ENCODE measurements at places on chromosomes 1 and 21.

DNA sequence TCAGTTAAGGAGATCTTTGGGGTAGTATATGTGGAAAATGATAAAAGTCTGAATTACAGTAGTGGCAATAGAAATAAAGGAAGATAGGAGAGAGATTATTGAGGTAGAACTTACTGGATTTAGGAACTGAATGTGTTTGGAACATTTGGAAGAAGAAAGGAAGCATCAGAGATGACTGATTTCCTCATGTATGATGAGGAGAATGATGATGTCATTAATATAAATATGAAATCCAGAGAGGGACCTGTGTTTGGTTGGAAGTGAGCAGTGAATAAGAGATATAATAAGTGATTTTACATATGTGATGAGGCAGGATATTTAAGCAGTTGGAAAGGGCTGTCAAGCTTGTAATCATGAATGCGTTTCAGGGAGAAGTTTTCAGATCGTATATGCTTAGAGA, 86.3 kb downstream of the SYT14 start:
- DNase-seq = no peak

DNA sequence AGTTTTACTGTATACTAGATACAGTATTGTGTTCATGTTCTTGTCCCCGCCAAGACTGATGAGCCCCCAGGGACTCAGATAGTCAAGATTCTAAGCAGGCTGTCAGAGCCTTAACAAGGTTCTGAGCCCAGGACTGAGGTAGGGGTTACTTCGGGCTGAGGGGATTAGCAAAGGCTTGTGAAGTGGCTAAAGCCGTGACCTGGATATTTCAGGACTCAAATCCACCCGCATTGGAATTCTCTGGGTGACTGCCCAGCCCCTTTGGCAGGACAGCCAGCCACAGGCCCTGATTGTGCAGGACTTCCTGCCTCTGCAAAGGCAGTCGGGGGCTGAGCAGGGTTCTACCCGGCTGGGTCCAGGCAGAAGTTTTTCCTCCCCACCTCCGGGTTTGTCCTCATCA, at the start of gene PLA2G5:
TSS of gene PLA2G5 (plus strand) at position 321 of the 400 bp plus-strand sequence. CDS start 14,637 bp downstream, outside the sequence.
- no peak for DNase-seq

DNA sequence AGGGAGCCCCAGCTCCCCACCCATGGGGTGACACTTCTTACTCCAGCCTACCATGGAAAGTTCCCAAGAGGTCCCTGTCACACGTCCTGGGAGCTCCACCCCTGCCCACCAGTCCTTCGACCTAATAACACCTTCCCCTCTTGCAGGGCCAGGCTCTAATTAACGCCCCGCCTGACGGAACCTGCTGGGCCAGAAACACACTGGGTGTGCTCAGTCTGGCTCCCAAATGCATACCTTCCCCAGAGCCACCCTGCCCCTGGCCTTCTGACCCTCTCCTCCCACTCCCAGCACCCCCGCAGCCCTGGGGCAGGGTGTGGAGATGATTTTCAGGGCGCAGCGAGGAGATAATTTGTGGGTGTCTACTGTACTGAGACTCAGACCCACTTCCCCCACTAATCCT, 20.6 kb downstream of the PGLYRP3 start:
- DNase-seq = no peak

DNA sequence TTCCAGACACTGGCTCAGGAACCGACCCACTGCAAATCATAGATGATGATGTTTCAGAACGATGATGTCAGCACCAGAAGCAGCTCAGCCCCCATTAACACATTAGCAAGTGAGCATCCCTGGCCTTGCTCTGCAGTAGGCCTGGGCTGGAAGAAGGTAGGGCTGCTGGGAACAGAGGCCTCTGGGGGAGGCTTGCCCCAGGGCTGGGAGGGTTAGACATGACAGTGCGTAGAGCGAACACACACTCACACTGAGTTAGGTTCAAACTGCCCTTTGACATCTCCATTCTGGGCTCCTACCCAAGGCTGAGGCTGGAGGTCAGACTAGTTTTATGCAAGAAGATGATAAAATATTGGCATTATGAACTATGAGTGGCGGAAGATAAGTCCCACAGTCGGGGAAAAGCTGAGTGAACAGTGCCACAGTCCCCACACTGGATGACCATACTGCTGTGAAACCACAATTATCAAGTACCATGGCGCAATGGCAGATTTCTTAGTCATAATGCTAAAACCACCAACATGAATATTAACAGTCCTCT, 91.1 kb downstream of the DMRTB1 start:
- DNase-seq = no peak

- no peak for DNase-seq
Observed at GRCh38 chr1:183472488-183473216, at the start of gene SMG7. SMG7 (plus strand) TSS chr1:183472499; CDS start chr1:183472621, 122 bp downstream.

DNA sequence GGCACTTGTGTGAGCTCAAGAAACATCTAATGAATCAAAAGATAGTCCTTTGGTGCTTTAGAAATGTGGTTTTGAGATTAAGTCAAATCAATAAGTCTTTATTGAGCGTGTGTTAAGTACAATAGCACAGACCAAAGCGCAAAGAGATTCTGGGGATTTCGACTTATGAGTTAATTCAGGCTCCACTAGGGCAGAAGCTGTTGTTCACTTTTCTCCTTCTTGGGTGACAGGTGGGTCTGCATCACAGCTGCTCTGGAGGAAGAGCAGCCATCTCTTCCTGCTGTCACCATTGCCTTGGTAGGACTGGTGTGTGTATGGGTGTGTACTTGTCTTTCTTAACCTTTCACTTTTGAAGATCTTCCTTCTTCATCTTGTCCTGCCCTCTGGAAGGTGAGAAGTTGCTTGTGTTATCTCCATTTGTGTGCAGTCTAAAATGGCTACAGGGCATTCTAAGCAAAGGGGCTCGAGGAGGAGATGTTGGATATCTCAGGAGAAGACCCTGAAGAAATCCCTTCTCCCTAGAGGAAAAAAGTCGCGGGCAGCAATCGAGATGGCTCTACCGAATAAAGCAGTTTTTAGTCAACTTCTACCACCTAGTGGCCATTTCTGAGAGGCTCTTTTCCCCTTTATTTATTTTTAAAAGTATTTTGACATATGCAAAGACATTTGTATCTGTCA, 22.9 kb upstream of the DISC1 start:
- no peak for DNase-seq

- DNase-seq = no peak
Observed at GRCh38 chr21:43312751-43313169, 114.2 kb downstream of the SIK1 start.

- DNase-seq = no peak
Observed at GRCh38 chr1:67159233-67159632, 7.0 kb upstream of the IL23R start.

DNA sequence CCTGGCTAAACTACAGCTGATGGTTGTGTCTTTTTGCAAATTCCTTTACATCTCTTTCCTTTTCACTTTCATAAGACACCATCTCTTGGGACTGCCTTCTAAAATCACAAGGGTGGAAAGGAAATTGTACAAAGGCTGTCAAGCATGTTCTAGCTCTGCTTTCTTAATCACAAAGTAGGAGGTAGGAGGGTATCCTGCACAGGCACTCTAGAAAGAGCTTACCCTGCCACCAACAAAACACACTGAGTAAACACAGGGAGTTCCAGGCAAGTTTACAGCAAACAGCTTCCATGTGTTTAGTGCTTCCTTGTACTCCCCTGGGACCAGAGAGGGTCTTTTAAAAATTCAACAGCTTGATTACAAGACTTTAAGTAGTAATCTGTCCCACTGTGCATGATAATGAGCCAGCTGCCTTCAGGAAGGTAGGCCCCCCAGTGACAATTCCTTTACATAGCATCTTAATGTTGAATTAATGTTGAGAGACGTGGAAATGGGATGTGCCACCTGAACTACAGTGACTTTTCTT, 2.4 kb downstream of the PLPP3 start:
- no peak for DNase-seq

- no peak for DNase-seq
Observed at GRCh38 chr1:189351960-189352359, 1125.7 kb downstream of the BRINP3 start.

DNA sequence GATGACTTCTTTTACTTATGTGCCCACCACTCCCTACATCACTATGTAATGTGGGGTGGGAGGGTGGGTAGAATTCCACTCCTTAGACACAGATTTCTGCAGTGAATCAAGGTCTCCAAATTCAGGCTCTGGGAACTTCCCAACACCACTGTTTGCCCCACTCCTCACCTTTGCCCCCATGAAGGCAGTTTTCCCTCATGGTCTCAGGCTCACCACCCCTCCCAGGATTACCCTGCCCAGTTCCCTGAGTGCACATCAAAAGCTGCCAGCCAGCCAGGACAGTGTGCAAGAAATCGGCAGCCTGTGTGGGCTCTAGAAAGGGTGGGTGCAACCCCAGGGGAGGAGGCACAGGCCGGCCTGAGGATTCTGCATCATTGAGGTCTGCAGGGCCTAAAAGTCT, 14.8 kb downstream of the NENF start:
- DNase-seq = no peak

DNA sequence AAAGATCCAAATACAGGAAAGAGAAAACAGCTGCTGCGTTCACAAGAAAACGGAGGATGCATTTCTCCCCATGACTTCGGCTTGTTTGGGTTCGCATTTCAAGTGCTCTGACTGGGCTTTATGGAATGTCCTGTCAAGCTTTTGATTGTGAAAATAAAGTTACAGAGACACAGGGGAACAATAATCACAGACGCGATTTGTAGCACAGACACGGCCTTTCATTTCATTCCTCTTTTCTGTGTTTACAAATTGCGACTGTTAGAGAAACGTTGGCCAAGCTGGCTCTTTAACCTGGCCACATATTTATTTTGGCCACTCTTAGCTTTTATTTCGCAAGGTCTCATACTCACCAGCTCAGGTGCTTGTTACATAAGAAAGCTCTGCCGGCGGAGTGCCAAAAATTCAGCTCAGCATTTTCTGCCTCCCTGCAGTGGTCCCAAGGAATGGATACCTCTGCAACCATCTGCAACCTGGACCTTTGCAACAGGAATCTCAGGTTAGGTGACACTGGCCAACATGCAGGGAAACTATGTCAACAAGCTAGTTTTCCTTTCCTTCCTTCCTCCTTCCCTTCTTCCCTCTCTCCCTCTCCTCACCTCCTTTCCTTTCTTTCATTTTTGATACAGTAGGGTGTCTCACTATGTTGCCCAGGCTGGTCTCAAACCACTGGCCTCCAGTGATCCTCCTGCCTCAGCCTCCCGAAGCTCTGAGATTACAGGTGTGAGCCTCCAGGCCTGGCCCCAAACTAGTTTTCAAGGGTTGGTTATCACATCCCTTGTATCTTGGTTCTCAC, 58.2 kb upstream of the SLC45A1 start:
- no peak for DNase-seq

DNA sequence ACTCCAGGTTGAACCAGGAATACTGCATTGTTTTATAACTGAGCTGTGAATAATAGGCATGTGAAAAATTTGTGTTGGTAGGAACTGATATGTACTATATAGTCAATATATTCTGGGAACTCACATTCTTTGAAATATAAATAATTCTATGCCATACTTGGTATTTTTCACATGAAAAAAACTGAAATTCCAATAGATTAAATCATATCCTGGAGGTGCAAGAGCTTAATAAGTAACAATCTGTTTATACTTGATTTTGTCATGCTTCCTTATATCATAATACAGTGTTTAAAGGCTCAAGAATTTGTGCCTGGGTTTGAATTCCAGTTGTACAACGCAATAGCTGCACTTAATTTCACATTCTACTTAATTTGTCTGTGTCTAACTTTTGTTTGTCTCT, 387.0 kb downstream of the USP25 start:
- no peak for DNase-seq

- DNase-seq = no peak
Observed at GRCh38 chr1:164361927-164362326, 197.1 kb upstream of the PBX1 start.

DNA sequence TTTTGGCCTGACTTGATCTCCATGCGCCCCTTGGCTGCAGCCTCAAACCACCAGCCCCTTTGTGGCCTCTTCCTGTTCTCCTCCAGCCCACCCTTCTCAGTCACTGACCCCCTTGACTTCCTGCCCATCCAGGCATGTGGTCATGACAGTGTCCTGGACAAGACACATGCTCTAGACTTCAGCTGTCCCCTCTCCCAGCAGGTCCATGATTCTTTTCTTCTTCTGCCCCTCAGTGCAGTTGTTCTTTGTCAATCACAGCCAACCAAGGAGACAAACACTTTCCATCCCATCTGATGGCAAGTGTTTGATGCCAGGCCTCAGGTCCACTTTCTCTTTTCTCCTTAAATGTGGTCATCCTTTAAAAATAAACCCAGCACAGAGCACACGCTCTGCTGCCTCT, 49.7 kb downstream of the SYT6 start:
- DNase-seq = no peak

GRCh38 chr1:74246315-74246714, 11.1 kb downstream of the TNNI3K start:
- no peak for DNase-seq

DNA sequence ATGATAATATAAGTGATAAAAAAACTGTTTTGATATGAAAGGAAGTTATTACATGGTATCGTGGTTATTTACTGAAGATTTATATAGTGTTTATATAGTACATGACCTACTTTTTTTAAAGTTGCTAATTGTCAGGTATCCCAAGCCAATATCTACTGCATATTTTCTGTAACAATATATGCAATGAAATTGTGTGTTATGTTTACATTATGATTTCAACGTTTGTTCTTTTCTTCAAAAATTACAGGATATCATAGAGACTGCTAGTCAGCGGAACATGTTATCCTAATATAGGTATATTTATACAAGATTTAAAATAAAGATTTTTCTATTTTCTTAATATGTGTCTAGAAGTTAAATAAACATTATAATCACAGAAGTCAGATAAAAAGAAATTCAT, 167.5 kb upstream of the DPYD start:
- DNase-seq = no peak

GRCh38 chr21:32414579-32415358, 2.3 kb downstream of the EVA1C start:
- no peak for DNase-seq

DNA sequence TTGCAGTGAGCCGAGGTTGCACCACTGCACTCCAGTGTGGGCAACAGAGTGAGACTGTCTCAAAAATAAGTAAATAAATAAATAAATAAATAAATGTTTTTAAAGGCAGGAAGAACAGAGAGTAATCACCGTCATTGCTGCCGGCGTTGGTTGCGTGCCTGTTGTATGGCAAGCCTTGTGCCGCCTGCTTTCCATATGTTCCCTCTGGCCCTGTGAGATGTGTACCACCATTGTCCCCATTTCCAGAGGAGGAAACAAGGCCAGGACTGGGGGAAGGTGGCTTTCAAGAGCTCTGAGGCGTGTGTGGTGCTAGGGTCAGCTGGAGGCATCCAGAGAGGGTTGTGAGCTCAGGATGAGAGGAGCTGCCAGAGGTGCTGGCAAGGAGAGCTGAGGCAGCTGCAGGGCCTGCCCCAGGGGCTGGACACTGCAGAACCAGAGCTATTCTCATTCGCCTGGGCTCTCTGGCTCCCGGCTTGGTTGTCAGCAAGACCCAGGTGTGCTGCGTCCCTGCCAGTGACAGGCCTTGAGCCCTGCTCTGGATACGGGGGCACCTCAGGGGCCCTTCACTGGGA, 5.2 kb upstream of the MARCKSL1 start:
- no peak for DNase-seq

DNA sequence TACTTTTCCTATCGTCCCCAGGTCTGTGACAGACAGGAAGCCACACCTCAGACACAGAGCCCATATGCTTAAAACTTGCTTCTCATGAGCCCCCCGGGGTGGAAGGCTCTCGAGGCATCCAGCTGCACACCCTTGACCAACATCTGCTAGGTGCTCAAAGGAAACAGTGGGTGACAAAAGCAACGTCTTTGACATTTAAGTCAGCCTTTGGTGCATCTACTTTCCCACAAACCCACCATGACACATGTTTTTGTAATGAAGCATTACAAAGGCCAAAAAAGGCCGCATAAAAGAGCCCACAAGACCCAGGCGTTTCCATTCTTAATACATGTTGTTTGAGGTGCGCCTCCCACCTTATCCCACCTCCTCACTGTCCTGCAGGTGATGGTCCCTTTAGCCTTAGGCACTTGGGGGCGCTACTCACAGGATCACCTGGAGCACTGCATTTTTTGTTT, 11.8 kb upstream of the FASLG start:
- DNase-seq = no peak
